Hematopoietic multipotent progenitor cell treated with erythropoietin and hydrocortisone succinate and interleukin-3 and kit ligand, for 8 days (in vitro differentiated cells): ENCODE measurements at places on chromosomes 6 and 20.

- DNase-seq = peak; percentile 60
Measured at GRCh38 chr20:17421493-17421892, 109.7 kb downstream of the BFSP1 start.

- DNase-seq = no peak
Measured at GRCh38 chr20:59583428-59584277, 20.7 kb upstream of the PHACTR3 start.

GRCh38 chr6:111625099-111625416 is 19.4 kb upstream of the TRAF3IP2 start:
- no peak for DNase-seq

DNA sequence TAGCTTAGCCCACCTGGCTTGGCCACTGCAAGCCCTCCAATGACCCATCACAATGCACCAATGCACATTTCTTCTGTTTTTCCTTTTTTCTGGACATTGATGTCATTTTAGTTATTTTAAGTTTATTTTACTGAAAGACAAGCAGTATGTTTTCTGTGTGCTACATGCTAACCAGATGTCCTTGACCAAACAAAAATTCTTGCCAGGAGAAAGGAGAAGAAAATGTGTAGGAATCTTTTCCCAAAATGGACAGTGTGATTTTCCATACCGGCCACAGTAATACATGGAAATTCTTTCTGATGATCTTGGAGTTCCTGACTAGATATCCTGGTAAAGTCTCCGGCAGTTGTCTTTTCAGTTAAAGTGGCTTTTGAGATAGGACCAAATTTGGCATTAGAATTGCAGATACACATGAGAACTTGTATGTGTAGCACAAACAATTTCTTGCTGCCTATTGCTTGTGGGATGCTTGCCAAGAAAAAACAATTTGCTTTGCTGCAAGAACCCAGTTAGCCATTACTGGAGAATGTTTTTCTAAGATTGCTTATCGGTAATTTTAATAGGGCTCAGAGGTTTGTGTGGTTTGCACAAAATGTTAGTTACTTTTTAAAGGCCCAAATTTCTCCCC is 696.5 kb upstream of the CITED2 start:
- peak; percentile 4 for DNase-seq

- DNase-seq = no peak
Measured at GRCh38 chr20:19834287-19834686, 76.2 kb downstream of the RIN2 start.

GRCh38 chr6:134637282-134637681 is 312.6 kb downstream of the ALDH8A1 start:
- no peak for DNase-seq

DNA sequence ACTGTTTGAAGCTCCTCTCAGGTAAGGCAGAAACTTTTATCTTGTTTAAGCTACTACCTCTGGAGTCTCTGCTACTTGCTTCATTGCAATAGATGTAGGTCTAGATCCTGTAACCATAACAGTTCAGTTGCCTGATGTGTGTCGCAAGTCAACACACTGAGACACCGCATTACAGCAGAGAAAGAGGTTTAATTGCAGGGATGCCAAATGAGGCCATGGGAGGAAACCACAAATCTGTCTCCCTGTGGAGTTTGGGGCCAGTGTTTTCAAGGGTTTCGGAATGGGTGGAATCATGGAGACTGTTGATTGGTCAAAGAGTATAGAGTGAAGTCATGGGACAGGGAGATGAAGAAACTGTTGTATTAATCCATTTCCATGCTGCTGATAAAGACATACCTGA is 57.1 kb upstream of the RBM24 start:
- DNase-seq = no peak

DNA sequence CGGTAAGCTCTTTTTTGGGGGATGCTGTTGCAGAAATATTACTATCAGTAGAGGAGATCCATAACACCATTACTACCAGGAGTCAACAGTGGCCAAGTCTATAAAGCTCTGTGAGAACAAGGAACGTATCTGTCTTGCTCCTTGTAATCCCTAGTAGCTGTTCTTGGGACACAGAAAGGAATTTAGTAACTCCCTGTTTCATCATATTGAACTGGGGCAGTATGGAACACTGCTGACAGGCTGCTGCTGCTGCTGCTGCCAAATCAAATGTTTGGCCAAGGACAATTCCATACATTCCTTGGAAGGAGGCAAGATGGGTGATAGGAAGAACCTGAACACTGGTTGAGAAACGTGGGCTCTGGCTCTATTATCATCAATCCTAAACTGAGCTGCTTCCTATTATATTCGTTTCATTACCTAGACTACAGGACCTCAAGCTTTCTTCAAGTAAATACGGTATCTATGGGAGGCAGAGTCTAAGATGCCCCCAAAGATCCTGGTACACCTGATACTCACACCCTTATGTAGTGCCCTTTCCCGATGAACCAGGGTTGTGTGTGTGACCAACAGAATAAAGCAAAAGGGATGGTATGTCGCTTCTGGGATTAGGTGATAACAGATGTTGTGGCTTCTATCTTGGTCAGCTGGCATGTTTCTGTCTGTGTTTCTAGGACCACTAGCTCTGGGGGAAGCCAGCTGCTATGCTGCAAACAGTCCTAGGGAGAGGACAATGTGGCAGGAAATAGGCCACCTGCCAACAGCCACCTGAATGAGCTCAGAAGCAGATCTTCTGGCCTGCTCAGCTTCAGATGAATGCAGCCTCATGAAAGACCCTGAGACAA is 39.5 kb downstream of the ELOVL5 start:
- DNase-seq = peak; percentile 96

DNA sequence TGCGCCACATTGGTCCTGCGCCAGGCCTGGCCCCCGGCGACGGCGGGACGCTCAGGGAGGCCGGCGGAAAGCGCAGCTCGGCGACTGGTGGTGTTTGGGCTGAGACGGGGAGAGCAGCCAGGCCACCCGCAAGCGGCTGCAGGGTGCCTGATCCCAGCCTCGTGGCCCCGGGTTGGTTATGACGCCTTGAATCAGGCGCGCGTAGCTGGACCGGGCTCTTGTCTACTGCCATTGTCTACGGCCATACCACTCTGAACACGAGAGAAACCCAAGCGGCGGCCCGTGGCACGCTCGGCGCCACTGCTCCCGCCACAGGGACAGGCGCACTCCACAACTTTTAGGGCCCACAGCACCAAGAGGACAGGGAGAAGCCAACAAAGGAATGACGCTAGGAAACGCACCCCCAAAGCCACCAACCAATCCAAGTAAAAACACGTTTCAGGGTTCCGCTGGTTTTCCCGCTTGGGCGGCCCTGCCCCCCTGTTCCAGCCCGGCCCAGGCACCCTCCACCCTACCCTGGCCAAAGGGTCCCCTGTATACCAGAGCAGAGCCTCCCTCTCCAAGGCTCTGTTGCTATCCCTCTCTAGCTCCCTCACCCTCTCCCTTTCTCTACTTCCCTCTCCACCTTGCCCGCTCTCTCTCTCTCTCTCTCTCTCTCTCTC is 1849.3 kb upstream of the DEFB115 start:
- DNase-seq = no peak

- DNase-seq = no peak
Measured at GRCh38 chr6:43910638-43911353, 140.8 kb downstream of the VEGFA start.

- DNase-seq = no peak
Measured at GRCh38 chr20:51265361-51265760, 242.5 kb upstream of the KCNG1 start.

- no peak for DNase-seq
Measured at GRCh38 chr6:110558575-110558974, 82.2 kb upstream of the SLC22A16 start.

DNA sequence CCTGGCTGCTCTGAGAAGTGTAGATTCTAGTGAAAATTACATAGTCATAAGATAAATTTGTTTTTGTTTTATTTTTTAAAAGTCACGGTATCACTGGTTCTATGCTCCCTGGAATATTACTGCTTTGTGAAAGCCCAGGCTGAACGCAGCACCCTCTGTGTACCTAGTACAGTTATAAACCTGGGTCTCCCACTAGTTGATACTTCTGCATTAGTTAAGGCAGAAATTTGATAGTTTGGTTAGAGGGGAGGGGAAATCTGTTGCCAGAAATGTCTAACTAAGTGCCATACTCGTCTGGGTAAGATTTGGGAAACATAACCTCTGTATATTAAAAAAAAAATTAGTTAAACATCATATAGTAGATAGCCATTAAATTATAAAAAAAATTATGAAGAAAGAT is 110.6 kb upstream of the TRAF3IP2 start:
- no peak for DNase-seq

DNA sequence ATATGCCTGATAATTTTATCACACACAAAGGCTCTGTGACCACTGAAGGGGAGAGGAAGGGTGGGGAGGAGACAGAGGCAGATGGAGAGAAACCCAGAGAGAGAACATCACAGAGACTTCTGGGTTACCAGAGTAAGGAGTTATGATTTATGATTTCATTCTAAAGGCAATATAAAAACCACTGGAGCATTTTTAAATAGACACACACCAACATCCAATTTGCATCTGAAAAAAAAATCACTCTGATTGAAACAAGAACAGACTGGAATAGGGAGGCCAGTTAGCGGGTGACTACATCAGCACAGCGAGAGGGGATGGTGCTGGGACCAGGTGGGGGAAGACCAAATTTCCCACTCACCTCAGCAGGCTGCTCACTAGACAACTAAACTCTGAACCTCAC is 104.8 kb downstream of the AGPAT4 start:
- no peak for DNase-seq

- DNase-seq = no peak
Measured at GRCh38 chr6:29763491-29764289, 40.5 kb downstream of the HLA-F start.

DNA sequence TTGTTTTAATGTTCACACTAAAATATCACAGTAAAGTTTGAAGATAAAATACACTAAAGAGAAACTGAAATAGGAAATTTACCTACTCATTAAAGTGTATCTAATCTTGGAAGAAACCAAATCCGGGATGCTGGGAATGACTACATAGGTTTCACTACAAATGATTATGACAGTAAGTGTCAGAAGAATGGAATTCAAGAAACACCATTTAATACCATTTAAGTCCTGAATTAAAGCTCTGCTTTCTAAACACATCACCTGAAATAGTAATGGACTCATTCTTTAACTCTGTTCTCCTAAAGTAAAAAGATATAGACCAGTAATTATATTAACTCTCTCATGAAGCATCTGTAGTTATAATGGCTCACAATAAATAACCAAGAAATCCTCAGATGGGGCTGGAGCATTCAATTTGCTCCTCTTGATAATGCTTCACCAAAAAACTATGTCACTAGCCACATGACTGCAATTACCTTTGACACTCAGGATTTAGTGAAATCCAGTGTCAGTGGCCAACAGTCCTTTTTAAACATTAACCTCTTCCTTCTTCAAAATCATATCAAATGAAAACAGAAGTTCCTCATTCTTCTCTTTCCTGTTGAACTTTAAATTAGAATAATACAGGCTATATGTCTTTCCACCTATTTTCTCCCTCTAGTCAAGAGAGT is 41.4 kb downstream of the MAP7 start:
- DNase-seq = no peak

- no peak for DNase-seq
Measured at GRCh38 chr6:160960839-160961238, 30.7 kb upstream of the MAP3K4 start.

DNA sequence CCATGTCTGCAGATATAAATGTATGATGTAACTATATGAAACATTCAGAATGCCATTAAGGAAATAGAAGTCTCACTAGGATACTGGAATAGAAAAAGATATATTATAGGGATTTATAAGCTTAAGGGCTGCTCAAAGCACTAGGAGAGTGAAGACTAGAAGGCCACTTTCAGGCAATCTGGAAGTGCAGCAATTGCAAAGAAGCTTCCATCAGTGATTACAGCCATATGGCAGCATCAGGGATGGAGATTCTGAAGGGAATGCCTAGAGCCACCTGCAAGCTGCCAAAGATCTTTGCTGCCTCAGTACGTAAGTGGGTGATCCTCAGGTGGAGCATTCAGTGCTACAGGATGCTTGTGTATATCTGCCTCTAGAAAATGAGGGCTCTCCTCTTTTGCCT is 796.2 kb upstream of the EPHA7 start:
- no peak for DNase-seq
